ENCODE measurements at places on chromosomes 16 and 17.

DNA sequence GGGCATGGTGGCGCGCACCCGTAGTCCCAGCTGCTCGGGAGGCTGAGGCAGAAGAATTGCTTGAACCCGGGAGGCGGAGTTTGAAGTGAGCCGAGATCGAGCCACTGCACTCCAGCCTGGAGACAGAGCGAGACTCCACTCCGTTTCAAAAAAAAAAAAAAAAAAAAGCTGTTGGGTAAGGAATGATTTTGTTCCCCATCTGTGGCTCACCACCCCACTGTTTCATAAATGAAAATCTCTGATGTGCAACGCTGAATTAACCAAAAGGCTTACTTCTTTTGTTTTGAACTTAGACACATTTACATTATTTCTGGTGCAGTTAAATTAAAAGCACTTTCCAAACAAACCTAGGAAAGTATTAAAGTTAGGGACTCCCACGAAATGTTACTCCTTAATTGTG is 1.2 kb upstream of the METTL9 start:
- no peak for DNase-seq

DNA sequence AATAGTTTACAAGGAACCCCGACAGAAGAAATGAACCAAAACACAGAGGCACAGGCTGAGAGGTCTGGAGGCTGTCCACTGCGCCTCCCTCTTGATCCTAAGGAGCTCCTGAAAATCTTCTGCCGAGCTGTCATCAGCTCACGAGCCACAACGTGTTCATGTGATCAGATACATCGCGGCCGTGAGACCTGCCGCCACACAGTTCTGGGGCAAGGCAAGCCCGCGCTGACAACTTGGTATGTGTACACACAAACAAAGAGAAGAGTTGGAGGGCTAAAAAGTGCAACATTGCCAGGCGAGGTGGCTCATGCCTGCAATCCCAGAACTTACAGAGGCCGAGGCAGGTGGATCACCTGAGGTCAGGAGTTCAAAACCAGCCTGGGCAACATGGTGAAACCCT is 7.6 kb downstream of the EXOC7 start:
- DNase-seq = no peak

- DNase-seq = no peak
Measured at GRCh38 chr17:40846515-40847144, 20.4 kb downstream of the KRT12 start.

DNA sequence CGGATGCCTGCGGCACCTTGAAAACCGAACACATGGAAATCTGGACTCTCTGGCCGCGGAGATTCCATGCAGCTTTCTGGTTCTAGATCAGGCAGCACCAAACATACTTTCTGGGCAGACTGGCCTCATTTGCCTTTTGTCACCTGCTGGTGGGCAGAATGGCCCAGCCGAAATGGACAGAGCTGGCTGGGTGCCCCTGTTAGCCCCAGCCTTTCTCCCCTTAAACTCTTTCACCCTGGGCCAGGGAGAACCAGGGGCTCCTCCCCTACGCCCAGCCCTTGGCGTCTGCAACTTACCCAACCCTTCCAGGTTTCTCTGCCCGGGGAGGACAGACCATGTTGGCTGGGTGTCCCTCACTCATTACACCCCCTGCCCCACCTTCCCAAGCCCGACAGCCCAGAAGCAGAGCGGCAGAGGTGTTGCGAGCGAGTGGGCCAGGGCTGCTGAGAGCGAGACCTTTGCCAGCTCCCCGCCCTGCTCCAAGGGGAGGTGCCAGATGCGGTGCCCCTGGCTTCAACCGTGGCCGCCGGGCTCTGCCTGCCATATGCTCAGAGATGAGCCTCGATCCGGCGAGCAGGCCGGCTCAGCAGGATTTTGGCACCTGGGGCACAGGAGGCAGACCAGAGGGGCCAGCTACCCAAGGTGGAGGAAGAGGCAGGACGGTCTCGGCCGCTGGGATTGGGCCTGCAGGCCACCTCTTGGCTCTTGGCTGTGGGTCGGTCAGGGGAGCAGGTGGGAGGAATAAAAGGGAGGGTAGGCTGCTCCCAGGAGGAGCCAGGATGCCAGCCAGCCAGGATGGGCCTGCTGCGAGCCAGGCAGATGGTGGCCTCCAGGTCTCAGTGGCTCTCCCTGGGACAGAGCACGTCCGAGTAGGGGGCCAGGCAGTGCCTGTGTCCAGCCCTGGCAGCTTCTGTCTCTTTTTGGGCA is 191.3 kb downstream of the NTN1 start:
- DNase-seq = no peak

DNA sequence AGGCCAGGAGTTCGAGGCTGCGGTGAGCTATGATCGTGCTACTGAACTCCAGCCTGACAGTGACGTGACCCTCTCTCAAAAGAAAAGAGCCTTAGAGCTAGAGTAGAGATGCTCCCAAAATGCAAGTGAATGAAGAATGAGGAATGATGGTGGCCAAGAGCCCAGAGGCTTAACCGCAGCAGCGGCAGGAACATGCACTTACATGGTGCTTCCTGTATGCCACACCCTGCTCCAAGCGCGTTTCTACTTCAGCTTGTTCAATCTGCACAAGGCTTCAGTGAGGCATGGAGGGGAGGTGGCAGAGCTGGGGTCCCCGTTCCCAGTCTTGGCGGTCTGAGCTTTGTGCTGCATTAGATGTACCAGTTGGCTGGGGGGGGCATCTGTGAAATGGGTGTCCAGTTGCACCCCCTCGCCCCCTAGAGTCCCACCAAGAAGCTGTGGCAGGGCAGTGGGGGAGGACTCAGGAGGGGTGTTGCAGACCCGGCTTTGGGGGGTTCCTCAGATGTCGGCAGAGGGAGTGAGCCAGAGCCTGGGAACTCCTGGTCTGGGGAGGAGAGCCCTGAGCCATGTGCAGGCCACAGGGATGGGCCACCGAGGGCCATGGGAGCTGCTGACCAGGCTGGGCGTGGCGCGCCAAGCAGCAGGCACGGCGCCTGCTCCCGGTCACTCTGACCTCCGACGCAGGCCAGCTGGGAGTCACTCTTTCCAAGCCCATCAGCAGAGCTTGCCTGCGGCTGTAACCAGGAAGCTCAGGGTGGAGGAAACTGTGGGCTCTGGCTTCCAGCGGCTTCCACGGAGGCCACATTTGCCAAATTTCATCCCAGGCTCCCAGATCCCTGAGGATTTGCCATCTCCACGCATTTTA is 260.1 kb downstream of the PARN start:
- no peak for DNase-seq

DNA sequence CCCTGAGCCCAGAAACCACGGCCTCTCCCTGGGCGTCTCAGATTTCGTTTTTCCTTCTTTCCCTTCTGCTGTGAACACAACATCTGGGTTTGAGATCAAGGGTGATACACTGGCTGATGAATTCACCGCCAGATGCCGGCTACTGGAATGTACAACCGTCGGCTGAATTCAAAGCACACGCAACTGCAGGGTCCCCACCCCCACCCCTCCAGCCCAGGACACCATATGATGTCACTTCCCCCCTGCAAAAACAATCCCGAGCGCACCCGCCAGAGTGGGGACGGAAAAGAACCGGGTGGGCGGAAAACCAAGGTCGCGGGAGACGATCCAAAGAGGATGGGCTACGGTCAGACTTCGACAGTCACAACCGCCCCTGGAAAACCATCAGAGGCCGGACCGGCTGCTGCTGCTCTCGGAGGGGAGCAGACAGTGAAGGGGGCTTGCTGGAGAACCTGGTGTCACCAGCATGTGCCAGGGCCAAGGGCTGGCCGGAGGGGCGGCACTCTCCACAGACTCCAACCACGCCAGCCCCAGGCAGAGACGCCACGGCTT is 23.3 kb downstream of the CEP295NL start:
- no peak for DNase-seq

DNA sequence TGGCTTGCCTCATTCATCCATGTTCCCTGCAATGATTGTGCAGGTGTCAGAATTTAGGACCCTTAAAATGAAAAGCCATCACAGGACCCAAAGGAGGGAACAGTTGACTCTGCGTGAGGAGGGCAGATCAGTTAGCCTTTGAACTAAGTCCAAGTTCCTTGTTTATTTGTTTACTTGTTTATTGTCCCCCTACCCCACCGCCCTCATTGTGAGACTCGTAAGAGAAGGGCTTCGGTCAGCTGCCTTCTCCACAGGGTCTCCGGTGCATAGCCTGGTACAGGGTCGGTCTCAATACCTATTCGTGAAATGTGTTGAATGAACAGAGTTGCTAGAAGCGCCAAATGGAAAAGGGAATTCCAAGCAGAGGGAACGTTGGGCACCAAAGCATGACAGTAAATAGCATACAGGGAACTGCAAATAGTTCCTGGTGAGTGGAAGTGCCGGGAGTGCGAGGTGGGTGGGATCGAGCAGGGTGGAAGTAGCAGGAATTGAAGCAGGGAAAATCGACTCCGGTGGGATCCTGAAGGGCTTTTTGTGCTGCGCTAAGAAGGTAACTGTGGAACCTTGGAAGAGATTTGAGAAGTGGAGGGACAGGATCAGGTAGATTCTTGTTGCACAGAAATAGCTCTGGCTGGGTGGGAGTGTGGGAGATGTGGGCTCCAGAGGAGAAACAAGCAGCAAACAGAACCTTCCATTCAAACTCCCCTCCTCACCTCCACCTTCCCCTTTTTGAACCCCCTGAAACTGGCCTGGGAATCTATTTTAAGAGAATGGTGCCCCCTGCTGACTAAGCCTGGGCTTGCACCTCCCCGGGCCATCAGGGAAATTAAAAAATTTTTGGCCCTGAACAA is 12.7 kb downstream of the SLC35B1 start:
- DNase-seq = no peak

- no peak for DNase-seq
Measured at GRCh38 chr17:55785181-55785580, 34.3 kb downstream of the PCTP start.

- DNase-seq = no peak
Measured at GRCh38 chr16:57299009-57299718, 14.7 kb upstream of the PLLP start.

DNA sequence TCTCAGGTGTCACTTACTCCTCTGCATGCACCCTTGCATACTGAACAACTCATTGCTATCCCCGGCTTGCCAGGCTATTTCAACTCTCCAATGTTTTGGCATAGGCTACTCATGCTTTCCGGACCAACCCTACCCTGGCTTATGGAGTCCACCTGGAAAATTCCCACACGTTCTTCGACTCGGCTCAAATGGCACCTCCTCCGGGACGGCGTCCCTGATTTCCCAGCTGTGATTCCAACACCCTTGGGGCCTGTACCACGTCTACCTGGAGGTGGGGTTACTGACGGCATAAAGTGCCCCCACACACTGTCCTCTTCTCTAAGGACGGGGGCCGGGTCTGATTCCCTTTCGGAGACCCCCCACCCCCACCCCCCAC is 498 bp downstream of the SMYD4 start:
- DNase-seq = no peak

DNA sequence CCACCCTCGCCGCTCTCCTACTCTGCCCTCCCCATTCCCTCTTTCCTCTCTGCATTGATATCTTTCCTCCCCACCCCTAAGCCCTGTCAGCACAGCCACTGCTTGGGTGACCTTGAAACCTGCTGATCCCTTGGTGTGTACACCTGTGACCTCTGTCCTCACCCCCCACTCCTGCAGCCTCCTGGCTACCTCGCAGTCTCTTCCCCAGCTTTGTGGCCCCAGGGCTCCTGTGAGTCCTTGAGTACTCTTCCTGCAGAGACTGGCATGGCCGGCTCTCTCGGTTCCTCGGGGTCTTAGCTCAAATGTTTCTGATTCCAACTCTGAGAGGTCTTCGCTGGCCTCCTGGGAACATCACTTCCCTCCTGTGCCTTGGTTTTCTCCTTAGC is 31.7 kb downstream of the ADCY7 start:
- DNase-seq = no peak

- no peak for DNase-seq
Measured at GRCh38 chr17:35368081-35368830, 5.2 kb downstream of the SLFN11 start.

GRCh38 chr17:29699283-29699682 is 76.6 kb upstream of the CORO6 start:
- no peak for DNase-seq

DNA sequence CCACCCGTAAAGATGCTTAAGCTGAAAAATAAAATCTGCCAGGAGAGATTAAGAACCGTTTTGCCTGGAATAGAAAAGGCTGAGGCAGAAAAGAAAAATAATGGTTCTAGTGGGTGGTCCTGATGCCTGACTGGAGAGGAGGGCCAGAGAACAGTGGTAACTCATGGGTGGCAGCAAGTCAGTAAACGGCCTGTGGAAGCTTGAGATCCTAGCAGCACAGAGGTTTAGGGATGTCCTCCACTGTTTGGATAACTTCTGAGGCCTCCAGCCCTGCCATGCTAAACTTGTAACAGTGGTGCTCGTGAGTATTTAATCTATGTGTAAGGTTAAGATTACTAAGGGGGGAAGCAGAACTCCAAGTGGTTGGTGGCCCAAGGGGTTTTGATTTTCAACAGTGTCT is 21.2 kb upstream of the PHAF1 start:
- no peak for DNase-seq
